ENCODE measurements at places on chromosomes 6 and 20.
A peak's percentile ranks its signal among the peaks of the same experiment; 100 is the strongest.

DNA sequence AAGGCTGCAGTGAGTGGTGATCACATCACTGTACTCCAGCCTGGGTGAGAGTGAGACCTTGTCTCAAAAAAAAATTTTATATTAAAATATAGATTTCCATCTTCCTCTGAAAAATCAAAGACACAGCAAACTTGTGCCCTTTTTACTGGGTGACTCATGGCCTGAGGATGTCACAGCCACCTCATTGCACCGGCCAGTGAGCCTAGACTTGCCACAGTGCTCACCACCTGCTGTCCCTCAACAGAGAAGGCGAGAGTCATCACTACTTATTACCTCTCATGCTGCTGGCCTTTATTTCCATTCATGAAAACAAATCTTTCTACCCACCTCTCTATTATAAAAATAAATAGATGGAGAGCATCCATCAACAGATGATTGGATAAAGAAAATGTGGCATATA, 295.8 kb downstream of the PREX1 start:
- DNase-seq = no peak

- no peak for DNase-seq
Observed at GRCh38 chr6:140070846-140071473, 696.5 kb upstream of the CITED2 start.

DNA sequence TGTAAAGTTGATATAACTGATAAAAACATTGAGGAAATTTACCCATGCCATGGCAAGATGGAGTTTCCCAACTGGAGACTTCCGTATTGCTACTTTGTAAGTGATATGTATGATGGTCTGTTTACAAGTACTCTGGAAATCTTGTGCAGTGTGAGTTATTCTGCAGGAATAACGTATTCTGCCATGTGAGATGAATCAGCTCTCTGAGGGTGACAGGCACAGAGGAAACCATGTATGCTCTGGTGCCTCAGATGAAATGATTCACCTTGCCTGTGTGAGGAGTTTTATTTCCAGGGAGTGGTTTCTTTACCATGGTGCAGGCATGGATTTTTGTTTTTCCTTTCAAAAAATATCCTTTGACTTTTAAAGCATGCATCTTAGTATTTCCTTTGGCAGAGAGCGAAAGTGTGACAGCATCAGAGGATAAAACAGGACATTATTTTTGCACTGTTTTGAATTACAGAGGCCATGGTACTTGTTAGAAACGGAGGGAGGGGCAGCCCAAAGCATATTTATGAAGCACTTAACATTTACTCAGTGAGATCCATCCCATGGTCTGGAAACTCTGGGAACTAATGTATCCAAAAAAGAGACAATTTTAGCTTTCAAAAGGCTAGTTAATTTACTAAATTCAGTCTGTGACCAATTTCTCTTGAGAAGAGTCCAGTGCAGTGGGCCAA, 36.0 kb upstream of the MTRF1L start:
- no peak for DNase-seq

DNA sequence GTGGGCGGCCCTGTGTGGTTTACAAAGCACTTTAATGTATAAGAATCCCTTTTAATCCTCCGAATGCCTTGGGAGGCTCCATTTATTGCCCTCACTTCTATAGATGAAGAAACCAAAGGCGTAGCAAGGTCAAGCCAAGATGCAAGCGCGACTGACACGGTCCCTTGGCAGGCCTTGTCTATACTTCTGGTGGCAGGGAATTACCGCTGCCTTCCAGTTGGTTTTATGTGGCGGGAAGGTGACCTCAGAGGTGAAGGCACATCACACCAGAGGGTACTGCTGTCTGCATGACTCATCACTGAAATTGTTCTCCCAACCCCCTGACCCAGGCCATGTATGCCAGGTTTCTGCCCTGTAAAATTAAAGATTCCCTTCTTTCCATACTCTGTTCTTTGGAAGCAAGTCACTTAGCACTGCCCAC, 36.1 kb upstream of the NAA20 start:
- DNase-seq = peak; percentile 16

DNA sequence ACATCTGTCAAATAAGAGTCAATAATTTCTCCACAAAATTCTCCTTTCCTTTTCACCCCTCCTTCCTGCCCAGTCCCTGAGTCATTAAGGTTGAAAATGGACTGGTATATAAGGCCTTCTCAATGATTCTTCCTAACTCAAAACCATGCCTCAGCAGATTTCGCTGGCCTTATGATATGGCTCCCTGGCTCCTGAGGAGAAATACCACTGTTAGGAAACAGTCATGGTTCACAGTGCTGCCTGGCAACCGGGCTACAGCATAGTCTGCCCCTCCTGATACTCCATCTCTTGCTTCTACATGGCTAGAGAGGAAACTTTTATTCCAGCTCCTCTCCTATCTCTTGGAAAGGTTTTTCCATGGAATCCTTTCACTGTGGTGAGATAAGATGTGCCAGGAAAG, 4.7 kb downstream of the UBE2J1 start:
- DNase-seq = no peak

DNA sequence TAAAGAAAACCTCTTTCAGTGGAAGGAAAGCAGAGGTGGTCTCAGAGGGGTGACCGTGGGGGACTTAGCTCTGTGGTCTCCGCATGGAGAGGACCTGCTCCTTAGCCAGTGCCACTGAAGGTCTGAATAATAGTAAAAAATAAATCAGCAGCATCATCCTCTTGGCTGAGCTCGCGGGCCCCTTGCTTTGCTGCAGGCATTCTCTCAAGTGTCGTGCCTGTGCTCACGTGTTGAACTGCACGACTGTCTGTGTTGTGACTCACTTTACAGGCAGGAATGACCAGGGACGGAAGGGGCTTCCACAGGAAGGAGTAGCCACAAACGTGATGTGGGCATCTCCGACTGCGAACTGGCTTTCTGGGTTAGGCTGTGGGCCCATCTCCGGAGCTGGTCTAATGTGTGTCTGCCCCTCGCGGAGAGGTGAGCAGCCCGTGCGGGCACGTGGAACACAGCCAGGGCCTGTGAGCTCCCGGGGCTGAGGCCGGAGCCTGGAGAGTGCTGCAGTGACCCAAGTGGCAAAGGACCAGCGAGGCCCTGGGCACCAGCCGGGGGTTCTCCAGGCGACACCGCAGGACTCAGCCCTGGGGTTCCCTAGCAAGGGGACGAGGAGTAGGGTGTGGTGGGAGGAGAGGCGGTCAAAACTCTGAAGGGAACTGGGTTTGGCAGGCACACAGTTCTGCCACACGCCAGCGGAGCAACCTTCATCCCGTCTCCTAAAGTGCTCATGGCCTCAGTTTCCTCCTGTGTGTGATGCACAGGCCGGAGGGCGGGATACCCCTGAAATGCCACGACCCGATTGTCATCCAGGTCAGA, 89.2 kb downstream of the RAMACL start:
- DNase-seq = no peak

- no peak for DNase-seq
Observed at GRCh38 chr20:1841554-1842140, 53.6 kb upstream of the SIRPA start.

All from NCI-H146 (cell line).